ENCODE measurements at places on chromosomes 11 and 22. TPM values are rescaled to one million over a fixed set of nuclear protein-coding genes. Genes with fewer than 3 reads are reported as not detected.

GRCh38 chr11:67493548-67494370 is 10.9 kb downstream of the AIP start:
- DNase-seq = no peak

DNA sequence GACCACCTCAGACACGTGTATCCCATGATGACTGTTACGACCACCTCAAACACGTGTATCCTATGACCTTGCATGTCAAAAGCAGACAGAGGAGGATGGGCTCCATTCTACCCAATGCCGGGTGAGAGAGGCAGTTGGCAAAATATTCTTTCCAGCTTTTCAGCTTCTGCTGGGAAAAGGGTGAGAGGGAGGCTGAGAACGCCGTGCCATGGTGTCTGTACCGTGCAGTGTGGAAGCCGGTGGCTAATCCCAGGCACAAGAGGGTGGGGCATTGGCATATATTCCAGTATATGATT is 1478.4 kb downstream of the TBC1D22A start:
- no peak for DNase-seq

PLAAT5 gene
- polyA plus RNA-seq = 1.1 TPM

DNA sequence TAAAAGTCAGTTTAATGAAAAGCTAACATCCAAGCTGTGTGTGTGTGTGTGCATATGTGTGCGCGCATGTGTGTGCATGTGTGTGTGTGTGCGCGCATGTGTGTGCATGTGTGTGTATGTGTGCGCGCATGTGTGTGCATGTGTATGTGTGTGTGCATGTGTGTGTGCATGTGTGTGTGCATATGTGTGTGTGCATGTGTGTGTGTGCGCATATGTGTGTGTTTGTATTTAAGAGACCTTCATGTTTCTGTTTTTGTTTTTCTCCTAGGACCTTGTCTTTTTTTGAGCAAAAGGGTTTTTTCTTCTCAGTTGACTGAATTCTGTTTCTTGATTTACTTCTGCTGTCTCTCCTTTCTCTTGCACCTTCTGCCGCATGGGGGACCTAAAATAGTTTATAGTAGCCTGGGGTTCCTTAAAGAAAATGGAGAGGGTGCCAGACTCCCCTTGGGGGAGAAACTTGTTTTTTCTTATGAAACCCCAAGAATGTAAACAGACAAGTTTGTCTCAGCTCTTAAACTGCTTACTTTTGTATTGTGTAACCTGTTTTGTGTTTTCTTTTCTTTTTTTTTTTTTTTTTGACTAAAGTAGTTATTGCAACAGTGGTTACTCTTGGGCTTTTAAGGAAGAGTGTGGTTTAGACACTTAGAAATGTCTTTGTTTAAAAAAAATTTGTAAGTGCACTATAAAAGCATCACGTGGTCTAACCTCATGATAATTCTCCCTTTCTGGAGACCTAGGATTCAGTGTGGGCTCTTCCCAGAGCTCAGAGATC is 53.0 kb downstream of the OSBPL5 start:
- no peak for DNase-seq

DNA sequence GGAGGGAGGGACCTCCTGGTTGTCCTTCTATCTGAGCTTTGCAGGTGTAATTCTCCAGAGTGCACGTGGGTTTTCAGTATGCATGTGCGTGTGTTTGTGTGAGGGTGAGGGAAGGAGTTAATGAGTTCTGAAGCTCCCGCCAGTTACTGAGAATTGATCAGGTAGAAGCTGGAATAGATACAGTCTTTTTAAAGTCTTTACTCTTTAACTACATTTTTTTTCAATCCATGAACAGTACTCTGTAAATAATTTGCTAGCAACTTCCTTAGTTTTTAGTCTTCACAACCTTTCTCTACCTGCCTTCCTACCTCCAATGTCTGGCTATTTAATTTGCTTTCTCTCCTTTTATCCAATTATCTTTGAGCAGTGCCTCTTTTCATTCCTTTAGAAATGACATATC is 25.5 kb downstream of the ARHGAP42 start:
- no peak for DNase-seq

HTATIP2 gene
- 3.9 TPM for polyA plus RNA-seq

TENM4 gene
- polyA plus RNA-seq = 3.5 TPM

DNA sequence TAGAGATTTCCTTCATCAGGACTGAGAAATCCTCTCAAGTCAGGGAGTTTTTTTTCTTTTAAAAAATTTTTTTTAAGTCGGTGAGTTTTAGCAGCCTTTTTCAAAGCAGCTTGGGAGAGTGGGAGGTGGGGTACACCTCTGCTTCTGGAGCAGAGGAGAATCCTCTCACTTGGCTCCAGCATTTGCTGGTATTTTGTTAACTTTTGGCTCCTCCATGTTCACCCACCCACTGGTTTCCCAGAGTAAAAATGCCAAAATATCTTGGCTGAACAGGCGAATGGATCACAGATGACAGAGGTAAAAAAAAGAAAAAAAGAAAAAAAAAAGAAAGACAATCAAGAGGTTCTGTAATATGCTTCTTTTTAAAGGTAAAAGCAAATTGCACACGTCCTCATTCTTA is 68.0 kb downstream of the GAB2 start:
- no peak for DNase-seq

DNA sequence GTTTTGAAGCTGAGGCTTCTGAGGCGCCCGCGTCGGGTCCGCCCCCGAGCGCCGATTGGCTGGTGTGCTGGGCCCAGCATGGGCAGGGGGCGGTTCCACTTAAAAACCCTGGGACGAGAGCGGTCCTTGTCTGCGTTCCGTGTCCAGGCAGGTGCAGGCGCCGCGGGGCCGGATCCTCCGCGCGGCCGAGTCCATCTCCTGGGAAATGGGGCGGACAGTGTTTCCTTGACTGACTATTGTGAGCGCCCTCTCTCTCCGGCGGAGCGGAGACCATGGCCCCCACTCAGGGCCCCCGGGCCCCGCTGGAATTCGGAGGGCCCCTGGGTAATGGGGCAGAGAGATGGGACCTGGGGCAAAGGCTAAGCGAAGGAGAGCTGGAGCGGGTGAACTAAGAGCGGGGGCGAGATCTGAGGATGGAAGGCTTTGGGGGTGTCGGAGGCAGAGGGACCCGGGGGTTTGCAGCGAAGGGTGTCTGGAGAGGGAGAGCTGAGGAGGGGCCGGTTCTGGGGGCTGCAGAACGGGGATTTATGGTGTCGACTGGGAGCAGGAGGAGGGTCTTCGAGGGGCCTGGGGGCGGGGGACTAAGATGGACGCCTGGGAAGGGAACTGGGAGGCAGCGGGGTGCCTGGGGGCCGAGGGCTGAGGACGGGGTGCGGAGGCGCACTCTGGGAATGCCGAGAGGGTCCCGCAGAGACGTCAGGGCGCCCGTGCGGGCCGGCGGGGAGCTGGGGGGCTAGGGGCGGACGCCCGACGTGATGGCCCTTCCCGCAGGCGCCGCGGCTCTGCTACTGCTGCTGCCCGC is at the start of gene TM7SF2:
Gene TM7SF2, plus strand, starts transcription at position 129 of the 802 bp plus-strand sequence. Its CDS starts 144 bp downstream, at position 273.
- peak; percentile 82 for DNase-seq

DNA sequence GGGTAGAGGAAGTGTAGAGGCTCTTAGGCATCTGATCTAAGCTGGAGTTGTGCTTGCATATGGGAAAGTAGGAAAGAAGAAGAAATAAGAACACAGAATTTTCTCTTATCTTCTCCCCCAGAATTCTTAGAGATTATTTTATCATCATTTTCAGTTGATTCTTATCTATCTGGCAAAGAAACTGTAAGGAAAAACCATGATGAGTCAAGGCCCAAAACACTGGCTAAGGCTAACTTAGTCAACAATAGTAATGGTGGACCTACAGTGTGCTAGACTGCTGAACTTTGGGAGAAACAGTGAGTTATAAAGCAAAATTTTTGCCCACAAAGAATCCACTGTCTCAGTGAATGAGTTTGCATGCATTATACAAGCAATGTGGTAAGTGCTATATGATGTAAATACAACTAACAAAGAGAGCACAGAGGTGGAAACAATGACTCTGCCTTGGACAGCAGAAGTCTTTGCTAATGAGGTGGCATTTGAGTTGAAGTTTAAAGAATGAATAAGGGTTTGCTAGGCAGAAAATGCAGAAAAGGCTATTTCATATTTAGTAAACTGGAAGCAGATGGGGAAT is 344.5 kb upstream of the PLET1 start:
- no peak for DNase-seq
